Occipital lobe (tissue), 3 donors: ENCODE measurements at places on chromosomes 16 and 17.

DNA sequence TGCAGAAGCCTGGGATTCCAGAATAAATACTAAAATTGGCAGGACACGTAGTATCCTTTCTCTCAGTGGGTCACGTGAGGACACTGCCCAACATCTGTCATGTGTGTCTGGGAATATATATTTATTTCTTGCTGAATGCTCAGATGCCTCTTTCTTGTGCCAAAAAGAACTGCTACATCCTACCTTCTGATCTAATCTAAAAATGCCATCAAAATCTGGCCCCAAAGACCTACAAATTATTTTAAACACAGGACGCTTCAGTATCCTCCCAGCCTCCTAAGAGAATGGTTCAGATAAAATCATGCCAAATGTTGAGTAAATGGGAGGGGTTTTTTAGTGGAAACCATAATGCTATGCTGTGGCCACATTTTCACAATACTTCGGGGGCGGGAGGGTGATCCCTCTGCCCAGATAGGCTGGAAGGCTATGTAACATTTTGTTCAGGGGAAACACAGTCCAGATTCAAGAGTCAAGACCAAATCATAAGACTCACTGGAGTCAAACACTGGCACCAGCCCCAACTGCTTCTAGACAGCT, 22.9 kb upstream of the CORO6 start:
- no peak for DNase-seq

DNA sequence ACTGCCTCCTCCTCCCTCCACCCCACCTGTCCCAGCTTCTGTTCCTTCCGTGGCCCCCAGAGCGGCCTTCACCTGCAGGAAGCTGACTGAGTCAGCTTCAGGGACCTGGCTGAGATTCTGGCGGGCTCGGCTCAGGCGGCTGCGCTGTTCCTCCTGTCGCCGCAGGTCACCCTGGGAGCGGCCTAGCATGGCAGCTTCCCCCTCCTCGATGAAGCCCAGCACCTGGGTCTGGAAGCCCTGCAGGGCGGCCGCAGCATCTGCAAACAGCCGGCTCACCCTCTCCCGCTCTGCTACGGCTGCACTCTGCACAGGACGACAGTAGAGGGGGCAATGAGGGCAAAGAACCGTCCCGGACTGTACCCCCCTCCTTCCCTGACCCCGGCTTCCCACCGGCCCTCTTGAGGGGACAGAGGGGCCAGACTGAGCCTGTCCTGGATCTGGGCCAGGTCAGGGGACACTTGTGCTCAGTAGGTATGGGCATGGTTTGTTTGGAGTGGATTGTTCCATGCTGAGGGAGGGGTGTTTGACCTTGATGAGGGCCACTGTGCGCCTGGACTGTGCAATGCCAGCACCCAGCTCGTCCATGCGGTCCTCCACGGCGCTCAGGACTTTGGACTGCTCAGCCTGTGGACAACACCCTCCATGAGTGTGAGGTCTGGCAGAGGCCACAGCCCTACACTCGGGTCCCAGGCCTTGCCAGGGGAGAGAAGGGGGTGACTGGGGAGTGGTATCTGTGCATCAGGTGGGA, 2.0 kb downstream of the TRIM47 start:
- DNase-seq: no peak

DNA sequence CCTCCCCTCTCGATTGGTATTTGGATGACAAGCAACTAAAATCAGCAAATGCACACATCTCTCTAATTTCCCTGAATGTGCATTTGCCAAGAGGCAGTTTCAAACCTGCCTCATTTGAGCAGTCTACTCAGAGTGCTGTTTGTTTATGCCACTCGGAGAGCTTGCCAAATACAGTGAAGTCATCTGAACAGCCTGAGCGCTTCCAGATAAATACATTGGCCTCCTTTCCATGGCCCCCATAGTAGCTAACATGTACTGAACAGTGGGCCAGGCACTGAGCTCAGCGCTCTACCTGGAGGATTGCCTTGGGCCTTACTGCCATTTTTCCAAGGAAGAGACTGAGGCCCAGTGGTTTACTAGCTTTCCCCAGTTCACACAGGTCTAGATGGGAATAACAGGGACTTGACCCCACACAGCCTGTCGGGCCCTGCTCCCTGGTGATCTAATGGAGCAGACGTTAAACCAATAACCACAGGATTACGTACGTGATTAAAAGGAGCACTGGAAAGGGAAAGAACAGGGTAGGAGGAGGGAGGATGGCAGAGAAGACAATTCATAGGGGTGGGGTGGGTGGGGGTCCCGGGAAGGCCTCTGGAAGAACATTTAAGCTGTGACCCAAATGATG, 18.7 kb upstream of the ANKRD40CL start:
- DNase-seq: peak; percentile 30

DNA sequence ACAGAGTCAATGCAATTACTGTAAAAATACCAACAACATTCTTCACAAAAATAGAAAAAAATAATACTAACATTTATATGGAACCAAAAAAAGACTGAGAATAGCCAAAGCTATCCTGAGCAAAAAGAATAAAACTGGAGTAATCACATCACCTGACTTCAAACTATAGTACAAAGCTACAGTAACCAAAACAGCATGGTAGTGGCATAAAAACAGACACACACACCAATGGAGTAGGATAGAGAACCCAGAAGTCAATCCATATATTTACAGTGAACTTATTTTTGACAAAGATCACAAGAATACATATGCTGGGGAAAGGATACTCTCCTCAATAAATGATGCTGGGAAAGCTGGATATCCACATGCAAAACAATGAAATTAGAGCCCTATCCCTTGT, 84.2 kb downstream of the CEP112 start:
- no peak for DNase-seq

GRCh38 chr16:11232302-11232851, 23.6 kb downstream of the SOCS1 start:
- no peak for DNase-seq

DNA sequence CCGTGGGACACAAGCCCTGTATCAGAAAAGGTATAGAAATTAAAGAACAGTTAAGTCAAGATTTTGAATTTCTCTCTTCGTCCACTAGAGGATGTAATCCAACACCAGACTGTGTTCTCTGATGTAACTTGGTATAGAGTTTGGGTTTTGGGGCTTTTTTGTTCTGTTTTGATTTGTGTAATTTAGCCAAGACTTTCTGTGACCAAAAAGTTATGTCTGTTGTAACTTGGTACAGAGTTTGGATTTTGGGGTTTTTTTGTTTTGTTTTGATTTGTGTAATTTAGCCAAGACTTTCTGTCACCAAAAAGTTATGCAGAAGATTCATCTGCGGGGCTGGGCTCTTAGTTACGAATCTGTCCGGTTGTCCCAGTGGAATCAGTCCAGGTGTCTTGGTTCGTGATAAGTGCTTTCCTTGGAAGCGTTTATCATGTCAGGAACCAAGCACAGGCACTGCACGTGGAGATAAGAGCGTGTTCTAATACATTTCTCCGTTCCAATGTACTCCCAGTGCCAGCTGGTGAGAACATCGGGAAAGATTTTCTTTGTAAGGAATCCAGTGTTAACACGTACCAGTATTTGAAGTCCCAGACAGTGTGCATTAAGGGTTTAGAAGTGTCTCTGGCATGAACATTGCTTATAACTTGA, 44.1 kb upstream of the SEC14L1 start:
- DNase-seq: no peak

- peak; percentile 22 for DNase-seq
Observed at GRCh38 chr17:50055055-50055425, 870 bp upstream of the ITGA3 start.

- no peak for DNase-seq
Observed at GRCh38 chr16:62545039-62545438, 508.8 kb upstream of the CDH8 start.

DNA sequence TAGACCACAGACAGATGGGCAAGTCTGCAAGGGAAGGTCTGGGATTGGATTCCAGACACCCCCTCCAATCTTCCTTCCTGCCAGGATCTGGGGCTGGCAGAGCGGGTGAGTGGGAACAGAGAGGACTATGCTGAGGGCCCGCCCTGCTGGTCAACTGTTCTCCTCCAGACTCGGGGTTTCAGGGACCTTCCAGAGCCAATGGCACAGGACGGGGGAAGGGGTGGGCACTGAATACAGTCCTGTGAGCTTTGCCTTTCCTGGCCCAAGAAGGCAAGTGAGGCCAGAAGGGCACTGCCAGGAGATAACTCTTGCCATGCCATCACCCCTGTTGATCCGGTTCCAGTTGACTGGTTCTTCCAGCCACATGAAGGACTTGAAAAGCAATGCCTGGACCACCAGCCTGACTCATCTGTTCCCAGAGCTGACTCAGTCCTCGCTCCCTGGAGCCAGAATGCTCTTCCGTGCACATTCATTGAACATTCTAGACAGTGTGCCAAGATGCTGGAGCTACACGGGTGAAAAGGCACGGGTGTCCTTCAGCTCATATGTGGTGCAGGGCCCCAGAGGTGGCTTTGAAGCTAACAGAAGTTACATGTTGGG, 533 bp upstream of the MEFV start:
- no peak for DNase-seq

DNA sequence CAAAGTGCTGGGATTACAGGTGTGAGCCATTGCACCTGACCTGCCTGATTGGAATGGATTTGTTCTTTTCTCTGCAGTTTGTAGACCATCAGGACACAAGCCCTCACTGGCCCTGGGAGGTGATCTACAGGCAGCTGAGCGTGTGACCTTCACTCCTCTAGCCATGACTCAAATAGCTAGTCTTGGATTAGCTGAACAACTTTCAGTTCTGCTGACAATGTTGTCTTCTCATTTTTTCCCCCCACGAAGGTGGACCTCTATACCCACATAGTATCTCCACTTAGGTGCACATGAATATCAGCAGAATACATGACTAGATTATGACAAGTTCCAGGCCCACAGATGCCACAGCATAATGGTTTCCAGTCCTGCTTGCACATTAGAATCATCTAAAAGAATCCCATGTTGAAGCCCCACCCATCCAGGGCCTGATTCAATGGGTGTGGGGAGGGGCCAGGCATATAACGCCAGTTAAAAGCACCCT, 36.8 kb downstream of the HS3ST3B1 start:
- DNase-seq: no peak

GRCh38 chr17:75712446-75712845, 8.8 kb upstream of the ITGB4 start:
- DNase-seq: no peak

GRCh38 chr16:73020409-73020884, 27.5 kb downstream of the ZFHX3 start:
- DNase-seq: no peak

DNA sequence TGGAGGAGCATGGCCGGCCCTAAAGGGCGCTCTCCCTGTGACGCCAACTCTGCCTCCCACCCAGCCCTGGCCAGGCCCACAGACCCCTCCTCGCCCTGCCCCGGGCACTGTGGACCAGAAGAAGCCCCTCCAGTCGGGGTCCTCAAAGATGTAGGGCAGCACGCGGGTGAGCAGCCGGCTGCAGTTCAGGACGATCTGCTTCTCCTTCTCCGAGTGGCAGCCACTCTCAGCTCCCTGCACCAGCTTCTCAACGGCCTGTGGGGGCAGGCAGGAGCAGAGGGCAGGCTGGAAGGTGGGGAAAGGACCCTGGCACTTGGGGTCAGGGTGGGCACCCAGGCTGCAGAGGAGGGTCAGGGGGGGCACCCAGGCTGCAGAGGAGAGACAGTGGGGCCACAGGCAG, 8.9 kb downstream of the HID1 start:
- DNase-seq: no peak

DNA sequence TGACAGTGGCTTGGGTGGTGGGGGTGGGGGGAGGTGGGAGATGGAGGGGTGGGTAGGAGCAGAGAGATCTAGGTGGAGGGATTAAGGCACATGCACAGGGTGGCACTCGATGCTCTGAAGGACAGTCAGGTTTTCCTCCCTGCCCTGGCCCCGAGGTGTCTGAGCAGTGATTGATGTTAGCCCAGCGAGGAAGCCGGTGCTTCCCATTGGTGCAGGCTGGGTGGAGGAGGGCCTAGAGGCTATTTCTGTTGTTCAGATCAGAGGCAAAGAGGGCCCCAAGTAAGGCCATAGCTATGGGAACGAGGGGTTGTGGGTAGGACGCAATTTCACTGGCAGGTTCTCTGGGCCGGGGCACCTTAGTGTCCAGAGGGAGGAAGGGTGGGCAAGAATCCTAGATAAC, 23.1 kb downstream of the CACNA1G start:
- DNase-seq: no peak

GRCh38 chr17:72193391-72194106, 72.7 kb downstream of the SOX9 start:
- DNase-seq: no peak

DNA sequence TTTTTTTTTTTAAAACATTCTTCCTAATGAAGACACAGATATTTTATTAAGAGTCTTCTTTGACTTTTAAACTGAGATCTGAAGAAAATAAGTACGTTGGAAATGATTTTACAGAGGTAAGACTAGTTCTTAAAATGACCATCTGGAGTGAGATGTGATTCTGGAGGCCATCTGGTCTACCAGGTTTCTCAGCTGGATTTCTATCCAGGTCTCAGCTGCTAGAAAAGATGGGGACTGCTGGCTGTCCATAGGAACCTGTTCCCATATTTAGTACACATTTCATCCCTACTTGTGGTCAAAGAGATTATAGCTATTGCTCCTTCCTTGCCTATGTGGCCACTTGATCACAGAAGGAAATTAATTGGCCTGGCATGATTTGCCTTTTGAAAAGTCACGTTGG, 12.2 kb downstream of the PMFBP1 start:
- DNase-seq: no peak

DNA sequence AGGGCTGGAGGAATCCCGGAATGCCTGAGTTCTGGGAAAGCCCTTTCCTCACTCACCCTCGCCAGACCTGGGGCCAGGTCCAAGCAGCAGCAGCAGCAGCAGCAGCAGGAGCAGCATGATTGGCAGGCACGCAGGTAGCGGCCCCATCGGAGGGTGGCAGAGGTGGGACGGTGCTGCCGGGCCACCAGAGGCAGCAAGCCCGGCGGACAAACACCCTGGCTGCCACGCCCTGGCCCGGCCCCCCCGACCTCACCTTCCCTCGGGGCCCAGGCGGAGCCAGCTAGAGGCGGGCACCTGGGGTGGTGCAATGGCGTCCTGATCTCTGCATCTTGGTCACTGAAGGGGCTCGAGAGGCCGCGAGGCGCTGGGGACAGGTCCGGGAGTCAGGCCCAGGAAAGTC, 122.4 kb downstream of the LAT start:
- no peak for DNase-seq

DNA sequence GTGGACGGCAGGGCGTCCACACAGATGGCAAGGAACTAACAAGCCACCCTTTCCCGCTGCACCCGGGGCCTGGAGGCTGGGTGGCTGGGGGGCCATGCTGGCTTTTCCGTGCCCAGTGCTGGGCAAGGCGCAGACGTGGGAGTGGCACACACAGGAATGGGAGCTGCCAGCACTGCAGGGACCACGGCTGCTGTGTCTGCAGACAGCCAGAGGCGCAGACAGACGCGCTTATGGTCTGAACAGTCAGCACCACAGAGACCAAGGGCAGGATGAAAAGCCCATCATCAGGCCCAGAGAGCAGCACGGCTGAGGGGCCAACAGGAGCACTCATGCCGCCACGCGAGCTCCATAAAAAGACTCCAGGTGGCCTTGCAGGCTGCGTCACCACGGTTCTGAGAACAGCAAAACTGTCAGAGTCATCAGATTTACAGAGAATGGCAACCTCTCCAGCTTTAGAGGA, 24.0 kb downstream of the PDIA2 start:
- DNase-seq: peak; percentile 43

GRCh38 chr17:39981766-39982375, 1.3 kb downstream of the PSMD3 start:
- no peak for DNase-seq

- no peak for DNase-seq
Observed at GRCh38 chr16:383326-384051, 1.7 kb upstream of the PGAP6 start.

GRCh38 chr16:23765933-23766332, 11.1 kb downstream of the CHP2 start:
- DNase-seq: no peak

GRCh38 chr17:17612085-17613022, 20.8 kb upstream of the PEMT start:
- DNase-seq: no peak

- DNase-seq: no peak
Observed at GRCh38 chr16:87108941-87109340, 208.3 kb downstream of the C16orf95 start.
